Stromal cell of bone marrow (primary cell): ENCODE measurements at places on chromosomes 1 and 21.
A peak's percentile ranks its signal among the peaks of the same experiment; 100 is the strongest.

- no peak for DNase-seq
Measured at GRCh38 chr1:165895451-165895871, 68.0 kb downstream of the UCK2 start.

DNA sequence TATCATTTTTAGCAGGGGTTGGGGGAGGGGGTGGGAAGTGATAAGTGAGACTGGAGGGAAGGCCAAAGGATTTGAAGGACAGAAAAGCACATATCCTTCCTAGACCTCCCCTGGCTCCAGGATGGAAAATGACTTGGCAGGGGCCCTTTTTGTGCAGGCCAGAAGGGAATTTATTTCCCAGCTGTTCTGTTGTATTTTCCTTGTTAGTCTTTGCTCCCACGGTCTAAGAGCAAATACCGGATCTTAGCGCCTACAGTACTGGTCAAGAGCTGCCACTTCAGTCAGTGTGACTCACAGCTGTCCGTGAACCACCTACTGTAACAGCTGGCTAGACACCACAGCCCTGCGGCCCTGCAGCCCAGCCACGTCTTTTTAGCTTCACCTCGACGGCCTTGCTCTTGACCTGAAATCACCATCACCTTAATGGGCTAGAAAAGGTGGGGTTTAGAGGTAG lies 51.0 kb upstream of the ERRFI1 start:
- peak; percentile 88 for DNase-seq

DNA sequence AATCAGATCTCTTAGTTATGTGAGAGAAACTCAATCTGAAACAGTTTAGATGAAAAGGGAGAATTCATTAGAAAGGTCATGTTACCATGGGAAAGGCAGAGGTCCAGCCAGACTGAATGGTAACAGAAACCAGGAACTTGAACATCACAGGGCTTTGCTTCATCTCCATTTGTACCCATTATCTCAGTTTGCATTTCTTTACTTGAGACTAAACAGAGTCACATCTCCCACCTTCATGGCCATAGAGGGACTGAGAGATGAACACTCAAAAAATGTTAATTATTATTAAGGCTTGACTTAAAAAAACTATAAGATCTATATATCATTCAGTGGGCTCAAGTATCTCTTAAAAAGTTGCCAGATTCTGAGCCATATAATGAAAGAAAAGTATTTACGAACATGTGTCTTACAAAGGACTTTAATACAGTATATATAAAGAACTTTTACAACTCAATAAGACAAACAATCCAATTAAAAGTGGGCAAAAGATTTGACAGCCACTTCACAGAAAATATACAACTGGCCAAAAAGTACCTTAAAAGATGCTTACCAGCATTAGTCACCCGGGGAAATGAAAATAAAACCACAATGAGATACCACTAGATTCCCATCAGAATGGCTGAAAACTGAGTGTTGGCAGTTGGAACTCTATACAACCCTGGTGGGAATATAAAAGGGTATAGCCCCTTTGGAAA lies 13.2 kb downstream of the KYAT3 start:
- DNase-seq: no peak

DNA sequence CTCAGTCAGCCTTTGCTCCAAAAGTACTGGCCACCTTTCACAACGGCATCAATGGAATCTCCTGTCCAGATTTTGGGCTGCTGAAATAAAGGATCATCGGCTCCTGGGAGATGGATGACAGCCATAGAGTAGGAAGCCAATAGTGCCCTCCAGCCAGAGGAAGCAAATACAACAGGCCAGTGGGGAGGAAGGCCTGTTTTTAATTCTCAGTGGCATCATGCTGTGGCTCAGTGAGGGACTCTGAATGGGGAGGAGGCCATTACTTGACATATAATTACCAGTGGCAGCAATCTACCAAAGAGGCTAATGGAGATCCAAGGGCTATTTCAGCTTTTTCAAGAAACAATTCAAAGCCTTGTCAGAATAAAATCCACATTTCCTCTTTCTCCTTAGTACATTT lies 26.7 kb downstream of the COLGALT2 start:
- DNase-seq: no peak

- no peak for DNase-seq
Measured at GRCh38 chr21:42285569-42286245, 29.5 kb downstream of the TFF3 start.

GRCh38 chr1:95027046-95027445 lies 45.7 kb downstream of the ALG14 start:
- DNase-seq: no peak

GRCh38 chr1:90104941-90105538 lies 110.1 kb downstream of the ZNF326 start:
- no peak for DNase-seq

DNA sequence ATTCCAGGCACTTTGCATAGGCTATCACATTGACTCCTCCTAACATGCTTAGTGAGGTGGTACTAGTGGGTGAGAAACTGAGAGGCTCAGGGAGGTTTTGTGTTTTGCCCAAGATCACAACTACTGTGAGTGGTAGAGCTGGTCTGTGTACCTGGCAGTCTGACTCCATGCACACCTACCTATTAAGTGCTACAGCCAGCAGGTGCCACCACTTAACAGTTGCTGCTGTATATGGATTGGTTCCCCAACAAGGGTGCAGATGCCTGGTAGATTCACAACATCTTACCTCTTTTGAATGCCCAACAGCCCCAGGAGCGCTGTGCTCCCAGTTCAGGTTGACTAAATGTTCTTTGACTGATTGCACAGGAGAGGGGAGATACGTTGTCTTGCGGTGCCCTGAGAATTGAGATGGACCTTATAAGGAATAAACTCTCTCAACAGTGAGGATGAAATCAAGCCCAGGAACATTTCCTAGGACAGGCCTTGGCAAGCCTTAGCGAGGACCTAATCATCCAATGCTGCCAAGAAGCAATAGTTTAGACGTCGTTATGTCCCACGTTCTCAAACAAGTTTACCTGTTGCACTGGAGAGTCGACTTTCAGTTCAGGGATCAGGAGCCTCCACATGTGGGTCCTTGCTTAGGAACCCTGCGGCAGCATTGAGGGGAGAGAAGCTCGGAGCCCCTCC lies 78.9 kb upstream of the F3 start:
- DNase-seq: no peak

GRCh38 chr1:151905070-151905442 lies 4.3 kb downstream of the THEM4 start:
- no peak for DNase-seq

DNA sequence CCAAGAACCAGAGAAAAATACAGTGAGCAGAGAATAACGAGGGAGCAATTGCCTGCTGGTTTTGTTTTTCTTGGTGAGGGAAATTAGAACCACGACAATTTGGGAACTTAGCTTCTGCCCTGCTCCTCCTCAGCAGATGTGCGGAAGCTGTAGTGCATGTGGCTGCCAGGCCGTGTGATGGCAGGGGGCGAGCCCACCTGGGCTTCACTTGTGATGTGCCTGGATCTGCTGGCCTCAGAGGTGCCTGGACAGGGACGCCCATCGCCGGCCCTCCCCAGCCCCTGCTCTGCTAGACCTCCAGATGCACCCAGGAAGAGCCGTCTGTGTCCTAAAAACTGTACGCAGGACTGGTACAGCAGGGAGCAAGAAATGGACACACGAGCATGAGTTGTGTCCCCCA lies 28.5 kb upstream of the C1orf174 start:
- DNase-seq: no peak

DNA sequence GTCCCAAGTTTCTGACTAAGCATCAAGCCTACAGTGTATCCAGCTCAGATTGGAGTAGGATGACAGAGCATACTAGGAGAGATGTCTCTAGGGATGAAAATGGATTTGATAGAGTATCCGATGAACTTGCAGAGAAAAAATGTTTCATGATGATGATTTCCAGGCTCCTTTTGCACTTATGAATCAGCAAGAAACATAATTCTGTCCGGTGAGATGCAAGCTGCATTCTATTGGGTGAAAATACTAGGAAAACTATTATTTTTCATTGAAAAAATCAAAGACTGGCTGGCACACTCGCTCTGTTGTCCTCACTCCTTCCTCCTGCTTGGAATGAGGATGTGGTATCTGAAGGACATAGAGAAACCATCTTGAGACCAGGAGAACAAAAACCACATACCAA lies 35.4 kb upstream of the RAB3GAP2 start:
- peak; percentile 42 for DNase-seq

GRCh38 chr1:153375511-153375910 lies at the start of gene S100A12:
Gene S100A12 (minus strand): TSS chr1:153375621. CDS start chr1:153374592, 1,029 bp downstream.
- peak; percentile 16 for DNase-seq

GRCh38 chr1:48215222-48215621 lies 7.3 kb upstream of the SLC5A9 start:
- DNase-seq: no peak

DNA sequence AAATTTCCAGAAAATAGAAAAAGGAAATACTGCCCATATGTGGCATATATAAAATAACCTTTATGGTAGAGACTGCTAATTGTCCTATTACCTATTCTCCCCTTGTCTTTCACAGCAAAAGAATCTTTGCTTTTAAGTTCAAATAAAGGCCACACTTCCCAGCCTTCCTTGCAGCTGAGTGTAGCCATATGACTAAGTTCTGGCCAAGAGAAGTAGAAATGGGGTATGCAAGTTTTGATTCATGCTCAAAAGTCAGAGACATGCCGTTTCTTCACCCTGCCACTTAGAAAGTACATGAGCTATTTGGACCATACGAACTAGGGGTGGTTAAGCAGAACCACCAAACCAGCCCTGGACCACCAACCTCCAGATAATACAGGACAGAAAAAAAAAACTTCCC lies 18.3 kb upstream of the S100A2 start:
- DNase-seq: no peak

GRCh38 chr1:160607672-160608032 lies 28.4 kb upstream of the CD84 start:
- DNase-seq: no peak

- peak; percentile 92 for DNase-seq
Measured at GRCh38 chr1:116411784-116412479, 38.9 kb downstream of the ATP1A1 start.

- no peak for DNase-seq
Measured at GRCh38 chr1:41673806-41674205, 189.3 kb upstream of the EDN2 start.

DNA sequence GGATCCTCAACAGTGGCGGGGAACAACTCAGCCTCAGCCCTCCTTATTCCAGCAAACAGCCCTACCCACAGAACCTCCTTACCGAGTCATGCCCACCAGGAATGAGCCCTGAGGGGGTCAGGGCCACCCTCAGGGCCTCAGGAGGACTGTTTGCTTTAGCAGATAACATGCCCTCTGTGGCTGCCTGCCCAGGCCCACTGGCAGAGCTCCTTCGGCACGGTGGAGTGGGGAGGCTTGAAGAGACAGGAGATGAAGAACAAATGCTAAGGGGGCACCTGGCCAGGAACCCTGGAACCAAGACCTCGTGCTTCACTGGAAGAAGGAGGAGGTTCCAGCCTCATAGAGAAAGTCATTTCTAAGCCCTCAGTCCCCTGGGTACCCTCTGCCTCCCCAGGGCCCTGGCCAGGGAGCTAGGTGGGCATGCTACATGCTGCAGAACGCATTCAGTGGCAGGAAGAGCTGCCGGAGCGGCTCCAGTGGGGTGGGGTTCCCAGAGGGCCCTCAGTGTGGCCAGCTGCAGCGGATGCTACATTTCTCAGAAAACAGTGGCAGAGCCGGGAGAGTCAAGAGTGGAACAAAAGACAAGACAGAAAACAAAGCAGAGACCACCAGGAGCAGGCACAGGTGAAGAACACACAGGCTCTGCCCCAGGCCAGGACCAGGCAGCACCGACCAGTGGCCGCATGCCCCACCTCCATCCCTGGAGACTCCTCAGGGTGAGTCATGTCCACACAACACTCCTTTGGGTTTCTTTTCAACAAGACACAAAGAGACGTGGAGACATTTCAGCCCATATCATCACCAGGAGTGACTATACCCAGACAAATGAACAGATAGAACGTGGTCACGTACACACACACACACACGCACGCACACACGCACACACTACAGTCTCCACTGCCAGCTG lies 39.8 kb downstream of the RIMS3 start:
- no peak for DNase-seq

DNA sequence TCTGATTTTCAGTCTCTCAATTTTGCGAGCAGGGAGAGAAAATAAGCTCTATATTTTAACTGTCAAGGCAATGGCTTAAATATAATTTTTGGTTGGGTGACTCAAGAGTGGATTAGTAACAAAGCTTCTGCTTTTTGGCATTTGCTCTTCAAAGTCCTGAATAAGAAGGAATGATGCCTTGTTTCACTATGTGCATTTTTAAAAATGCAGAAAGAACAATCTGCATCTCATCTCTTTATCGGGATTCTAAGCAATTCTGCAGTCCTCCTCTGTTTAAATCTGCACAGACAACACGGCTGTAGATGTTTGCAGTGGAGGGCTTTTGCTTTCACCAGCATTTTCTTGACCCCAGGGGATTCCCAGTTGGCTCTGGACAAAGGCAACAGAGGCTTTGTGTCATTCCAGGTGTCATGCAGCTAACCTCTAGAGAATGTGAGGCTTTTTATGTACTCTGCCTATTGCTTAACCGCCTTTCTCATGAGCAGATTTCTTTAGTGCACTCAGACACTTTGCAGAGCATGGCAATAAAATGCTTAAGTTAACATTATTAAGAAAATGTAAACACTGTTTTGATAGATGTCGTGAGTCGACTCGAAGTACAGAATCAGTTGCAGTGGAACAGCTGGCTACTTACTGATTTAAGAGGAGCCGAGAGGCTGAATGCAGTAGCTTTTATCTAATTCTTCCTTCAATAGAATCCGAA lies 783.2 kb upstream of the NEGR1 start:
- no peak for DNase-seq

GRCh38 chr1:45926330-45926729 lies 122.9 kb downstream of the MAST2 start:
- DNase-seq: no peak

DNA sequence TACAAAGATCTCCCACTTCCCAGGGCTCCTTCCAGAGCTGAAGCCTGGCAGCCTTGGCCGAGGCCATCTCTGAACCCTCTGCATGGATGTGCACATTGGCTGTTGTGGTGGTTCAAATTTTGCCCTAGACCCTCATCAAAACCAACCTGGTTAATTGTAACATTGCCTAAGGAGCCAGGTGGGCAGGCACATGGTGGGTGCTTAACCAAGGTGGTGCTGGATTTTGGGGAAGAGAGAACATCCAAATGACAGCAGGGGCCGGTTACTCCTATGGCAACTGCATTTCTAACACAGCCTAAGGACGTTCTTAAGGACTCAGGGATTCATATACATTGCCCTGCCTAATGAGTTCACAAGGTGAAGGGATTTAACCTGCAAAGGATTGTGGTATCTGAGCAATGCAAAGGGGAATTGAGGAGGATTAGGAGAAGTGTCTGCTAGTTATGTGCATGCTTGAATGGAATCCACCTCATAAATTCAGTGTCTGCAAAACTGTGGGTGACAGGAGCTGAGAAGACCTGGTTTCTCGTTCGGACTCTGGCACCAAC lies 10.3 kb downstream of the RUNX1 start:
- DNase-seq: no peak
